ENCODE measurements at places on chromosomes 7 and 10.

DNA sequence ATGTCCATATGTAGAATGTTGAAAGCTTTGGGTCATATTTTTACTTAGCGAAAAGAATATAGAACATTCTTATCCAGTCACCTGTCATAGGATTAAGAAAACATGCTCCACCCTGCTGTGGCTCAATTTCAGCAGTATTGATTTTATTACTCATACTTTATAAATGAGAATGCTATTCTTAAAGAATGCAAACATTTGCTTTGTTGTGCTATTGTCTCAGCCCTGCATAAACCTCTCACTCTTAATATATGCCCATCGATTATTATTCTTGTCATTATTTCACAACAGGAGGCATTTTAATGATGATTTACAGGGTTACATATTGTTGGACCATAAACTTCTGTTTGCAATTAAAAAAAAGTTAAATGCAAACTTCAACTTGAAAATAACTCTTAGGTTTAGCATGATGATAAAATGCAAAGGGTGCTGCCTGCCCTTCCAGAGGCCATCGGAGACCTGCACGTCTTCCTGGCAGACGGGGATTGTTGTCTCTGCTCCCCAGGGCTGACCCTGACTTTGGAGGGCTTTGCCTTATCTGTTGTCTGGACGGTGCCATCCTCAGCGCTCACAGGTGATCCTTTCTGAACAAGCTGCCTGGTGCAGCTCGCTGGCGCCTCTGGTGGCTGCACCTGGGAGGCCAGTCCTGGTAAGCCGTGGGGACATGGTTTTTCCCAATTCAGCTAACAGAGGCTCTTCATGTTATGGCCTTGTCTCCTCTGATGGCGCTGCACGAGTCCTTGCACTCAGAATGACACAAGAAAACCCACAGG, 50.0 kb upstream of the SHH start:
- no peak for DNase-seq

GRCh38 chr10:60384708-60385398, 4.8 kb downstream of the ANK3 start:
- DNase-seq: no peak

- DNase-seq: no peak
These were observed 33.1 kb downstream of the SEMA3C start for GRCh38 chr7:80885757-80886156.

GRCh38 chr7:2198206-2198605, 34.5 kb downstream of the MAD1L1 start:
- DNase-seq: no peak

DNA sequence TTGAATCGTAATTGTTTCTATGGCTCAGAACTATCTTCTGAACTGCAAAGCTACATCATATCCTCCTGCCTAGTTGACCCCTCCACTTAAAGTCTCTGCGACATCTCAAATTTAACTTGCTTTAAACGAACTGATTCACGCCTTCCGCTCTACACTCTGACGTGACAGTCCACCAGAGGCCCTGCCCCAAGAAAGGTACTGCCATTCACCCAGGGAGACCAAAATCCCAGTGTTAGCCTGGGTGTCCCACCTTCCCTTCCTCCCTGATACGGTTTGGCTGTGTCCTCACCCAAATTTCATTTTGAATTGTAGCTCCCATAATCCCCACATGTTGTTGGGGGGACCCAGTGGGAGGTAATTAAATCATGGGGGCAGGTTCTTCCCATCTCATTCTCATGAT, 90.8 kb downstream of the CPXM2 start:
- DNase-seq: no peak

GRCh38 chr7:99778880-99779279, 5.1 kb downstream of the CYP3A4 start:
- DNase-seq: no peak

GRCh38 chr7:44383566-44383965, 58.2 kb upstream of the CAMK2B start:
- no peak for DNase-seq
